ENCODE measurements at places on chromosomes 7 and 10.

DNA sequence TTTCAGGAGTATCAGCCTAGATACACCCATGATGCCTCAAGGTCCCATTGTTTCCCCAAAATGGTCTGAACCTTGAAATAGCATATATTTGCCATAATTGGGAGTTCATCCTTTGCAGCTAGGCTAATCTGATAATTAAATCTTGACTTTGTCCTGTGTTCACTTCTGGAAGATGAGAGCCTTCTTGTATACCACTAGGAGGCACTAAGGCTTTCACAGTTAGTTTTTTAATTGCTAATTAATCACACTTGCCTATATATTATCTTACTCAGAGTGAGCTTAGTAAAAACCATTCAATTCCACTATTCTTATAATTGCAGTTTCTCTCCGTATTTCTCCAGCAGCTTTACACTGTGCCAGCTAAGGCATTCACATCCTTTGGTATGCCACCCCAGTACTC, 48.7 kb upstream of the MAGI2 start:
- no peak for DNase-seq

GRCh38 chr7:24800073-24800472, 42.8 kb upstream of the GSDME start:
- DNase-seq, result no peak

DNA sequence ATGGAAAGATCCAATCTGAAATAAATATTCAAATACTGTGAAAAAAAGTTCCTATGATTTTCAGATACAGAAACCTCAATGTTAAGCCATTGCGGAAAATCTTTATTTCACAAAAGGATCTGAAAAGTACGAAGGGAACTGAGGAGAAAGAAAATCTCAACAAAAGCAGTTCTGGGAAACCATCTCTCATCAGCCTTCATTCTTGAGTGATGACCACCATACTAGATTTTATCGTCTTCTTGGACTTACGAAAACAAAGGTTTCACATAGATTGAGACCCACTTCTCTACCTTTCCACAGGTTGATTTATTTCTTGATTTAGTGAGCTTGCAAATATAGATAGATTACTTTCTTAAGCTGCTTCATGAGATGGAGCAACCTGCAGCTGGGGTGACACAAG, 293.4 kb upstream of the LYZL1 start:
- no peak for DNase-seq

DNA sequence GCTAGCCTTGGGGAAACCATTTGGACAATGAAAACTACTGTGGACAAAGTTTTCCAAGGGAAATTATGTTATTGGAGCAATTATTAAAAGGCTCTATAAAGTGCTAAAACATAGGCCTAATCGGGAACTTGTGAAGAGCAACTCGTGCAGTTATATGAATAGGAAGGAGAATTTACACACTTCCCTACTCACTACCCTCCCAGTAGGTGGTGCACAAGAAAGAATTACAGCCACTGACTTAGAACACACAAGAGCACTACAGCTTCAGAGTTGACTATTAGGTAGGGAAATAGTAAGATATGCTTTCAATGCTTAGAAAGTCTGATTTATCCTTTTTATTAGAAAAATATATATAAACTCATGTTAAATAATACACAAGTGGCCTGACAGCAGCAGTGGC, 47.2 kb downstream of the GSAP start:
- no peak for DNase-seq

DNA sequence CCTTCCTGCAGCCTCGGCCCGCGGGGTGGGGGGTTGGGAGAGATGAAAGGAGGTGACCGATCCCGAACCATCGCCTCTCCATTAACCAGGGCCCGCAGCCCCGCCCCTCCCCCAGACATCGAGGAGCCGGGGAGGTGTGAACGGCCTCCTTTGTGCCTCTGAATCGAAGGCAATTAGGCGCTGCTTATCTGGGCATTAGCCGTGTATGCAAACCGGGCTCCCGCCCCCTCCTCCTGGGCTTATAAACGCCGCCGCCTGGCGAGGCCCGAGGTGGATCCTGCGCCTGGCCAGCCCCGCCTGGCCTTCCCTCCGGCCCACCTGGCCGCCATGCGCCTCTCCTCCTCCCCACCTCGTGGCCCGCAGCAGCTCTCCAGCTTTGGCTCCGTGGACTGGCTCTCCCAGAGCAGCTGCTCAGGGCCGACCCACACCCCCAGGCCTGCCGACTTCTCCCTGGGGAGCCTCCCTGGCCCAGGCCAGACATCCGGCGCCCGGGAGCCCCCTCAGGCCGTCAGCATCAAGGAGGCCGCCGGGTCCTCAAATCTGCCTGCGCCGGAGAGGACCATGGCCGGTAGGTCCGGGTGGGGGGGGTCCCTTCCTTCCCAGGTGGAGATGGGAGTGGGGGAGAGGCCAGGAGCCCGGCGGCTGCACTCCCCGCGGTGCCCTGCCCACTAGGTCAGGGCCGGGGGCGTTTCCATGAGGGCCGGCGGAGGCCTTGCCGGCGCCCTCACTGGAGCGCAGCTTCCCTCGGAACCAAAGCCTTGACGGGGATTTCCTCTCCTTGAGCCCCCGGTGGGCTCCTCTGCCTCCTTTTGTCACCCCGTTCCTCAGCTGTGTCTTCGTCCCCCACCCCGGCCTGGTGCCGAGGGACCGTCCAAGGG, at the start of gene VENTX:
TSS of gene VENTX (plus strand) at position 268 of the 878 bp plus-strand sequence. CDS start at position 328, 60 bp downstream.
- DNase-seq, result peak; percentile 95

- DNase-seq, result no peak
These were observed 81.7 kb upstream of the NRP1 start for GRCh38 chr10:33416209-33416608.

DNA sequence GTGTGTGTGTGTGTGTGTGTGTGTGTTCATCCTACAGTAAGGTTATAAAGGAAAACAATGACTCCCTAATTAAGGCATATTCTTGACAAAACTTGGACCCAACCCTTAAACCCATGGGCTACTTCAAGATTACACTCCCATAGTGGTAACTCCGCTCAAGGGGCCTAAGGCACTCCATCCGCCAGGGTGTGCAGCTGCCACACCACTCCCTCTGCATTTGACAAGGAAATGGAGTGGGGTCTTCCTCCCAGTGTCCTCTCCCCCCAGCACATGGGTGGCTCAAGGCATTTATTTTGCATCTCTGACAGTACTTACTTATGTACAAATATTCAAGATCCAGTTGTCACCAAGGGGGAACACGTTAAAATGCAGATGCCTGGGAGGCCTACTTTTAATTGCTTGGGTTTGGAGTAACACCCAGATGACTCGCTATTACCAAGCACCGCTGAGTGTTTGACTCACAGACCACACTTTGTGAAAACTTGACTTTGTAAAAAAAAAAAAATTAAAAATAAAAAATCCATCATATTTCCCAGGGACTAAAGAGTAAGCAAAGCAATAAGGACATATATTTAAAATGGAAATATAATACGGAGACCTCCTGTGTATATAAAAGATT, 53.0 kb upstream of the AGR3 start:
- no peak for DNase-seq

GRCh38 chr7:111873963-111874690, 311.8 kb upstream of the IMMP2L start:
- no peak for DNase-seq

GRCh38 chr10:128286141-128286761, 160.0 kb upstream of the MKI67 start:
- peak; percentile 45 for DNase-seq

GRCh38 chr10:91220194-91220953, at the start of gene PCGF5:
TSS of gene PCGF5 (plus strand) at chr10:91220663. CDS start at chr10:91222872, 2,209 bp downstream.
- peak; percentile 90 for DNase-seq

GRCh38 chr10:60714233-60714632, 64.0 kb upstream of the CDK1 start:
- no peak for DNase-seq

- peak; percentile 90 for DNase-seq
These were observed 41.8 kb upstream of the LRRC18 start for GRCh38 chr10:48981310-48981907.

GRCh38 chr7:929311-929711, 25.2 kb downstream of the ADAP1 start:
- no peak for DNase-seq

DNA sequence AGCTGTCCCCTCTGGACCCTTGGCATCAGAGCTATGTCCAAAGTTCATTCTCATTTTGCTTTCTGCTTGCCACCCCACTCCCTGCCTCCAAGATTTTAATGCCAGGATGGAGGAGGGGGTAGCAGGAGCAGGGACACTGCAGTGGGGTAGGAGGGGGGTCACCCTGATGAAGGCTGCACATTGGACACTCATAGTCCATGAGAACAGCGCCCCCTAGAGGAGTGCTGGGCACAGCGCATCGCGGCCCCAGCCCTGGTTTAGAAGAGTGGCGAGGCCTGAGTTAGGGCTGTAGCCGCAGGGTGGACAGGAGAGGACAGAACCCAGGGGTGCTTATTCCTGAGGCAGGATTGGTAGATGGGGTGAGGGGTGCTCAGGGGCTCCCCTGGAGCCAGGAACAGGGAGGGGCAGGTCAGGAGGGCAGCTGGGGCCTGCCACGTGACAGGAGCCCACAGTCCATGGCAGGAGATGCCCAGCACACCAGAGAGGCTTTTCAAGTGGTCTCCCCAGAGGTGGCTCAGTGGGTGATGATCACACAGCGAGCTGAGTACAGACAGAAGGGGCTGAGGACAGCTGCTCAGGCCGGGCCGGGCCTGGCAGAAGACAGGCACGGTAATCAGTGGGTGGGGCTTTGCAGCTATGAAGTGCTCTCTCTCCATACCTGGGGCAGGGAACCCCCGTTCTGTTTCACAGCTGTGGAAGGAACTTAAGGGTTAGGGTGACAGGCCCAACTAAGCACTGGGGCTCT, 71.4 kb downstream of the NEURL1 start:
- DNase-seq, result peak; percentile 70

GRCh38 chr7:138981332-138982203, at the start of gene KIAA1549:
TSS of gene KIAA1549 (minus strand) at chr7:138981389. CDS start at chr7:138981269, 120 bp downstream.
- DNase-seq, result peak; percentile 76

GRCh38 chr7:154638286-154638685, 364.6 kb downstream of the PAXIP1 start:
- DNase-seq, result peak; percentile 12

- DNase-seq, result no peak
These were observed 27.8 kb downstream of the RHEB start for GRCh38 chr7:151491859-151492258.

GRCh38 chr7:136278057-136278456, 300.9 kb upstream of the MTPN start:
- DNase-seq, result no peak

- DNase-seq, result no peak
These were observed 2.9 kb downstream of the OLAH start for GRCh38 chr10:15046626-15047025.

DNA sequence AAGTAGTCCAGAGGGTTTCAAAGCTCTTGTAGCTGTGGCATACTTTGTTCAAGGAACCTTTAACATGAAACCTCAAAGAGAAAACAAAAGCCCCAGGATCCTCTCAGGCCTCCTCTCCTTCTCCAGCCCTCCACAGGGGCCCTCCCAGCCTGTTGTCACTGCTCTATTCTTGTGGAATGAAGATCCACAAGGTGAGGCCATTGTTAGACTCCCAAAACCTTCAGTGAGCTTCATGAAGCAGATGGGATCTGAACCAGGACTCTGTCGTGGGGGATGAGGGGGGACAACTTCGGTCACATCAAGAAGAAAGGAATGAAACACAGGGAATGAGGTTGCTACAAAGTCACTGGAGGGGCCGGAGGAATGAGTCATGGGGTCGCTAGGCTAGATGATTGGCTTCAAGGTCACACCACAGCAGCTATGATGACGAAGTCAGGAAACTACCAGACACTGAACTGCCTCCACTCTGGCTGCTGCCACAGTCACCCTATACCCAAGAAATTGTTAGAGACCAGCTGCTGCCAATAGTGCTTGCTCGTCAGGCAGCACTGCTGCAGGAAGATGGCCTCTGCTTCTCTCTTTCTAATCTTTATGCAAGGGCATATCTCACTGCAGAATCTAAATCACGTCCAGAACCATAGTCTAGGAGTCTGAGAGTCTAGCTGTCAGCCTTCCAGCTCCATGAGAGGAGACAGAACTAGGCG, 208.8 kb downstream of the HIBADH start:
- no peak for DNase-seq

- no peak for DNase-seq
These were observed 407.9 kb downstream of the NRG3 start for GRCh38 chr10:82282782-82283456.

DNA sequence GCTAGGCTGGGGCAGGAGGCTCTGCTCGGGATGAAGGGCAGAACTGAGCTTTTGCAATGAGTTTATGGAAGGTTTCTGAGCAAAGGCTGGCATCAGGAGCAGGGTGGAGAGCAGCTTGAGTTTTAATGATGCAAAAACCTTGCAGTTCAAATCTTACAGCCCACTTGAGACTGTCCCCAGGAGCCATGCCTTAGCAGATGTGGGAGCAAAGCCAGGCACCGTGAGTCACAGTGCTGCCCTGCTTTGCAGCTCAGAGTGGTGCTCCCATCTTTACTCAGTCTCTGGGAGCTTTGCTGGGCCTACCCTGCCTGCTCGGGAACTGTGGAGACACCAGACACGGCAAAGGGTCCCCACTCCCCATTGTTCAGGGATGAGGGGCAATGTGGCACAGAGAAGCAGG, 122.4 kb upstream of the NPS start:
- DNase-seq, result no peak

GRCh38 chr7:147759327-147759943, 831.1 kb upstream of the C7orf33 start:
- no peak for DNase-seq

DNA sequence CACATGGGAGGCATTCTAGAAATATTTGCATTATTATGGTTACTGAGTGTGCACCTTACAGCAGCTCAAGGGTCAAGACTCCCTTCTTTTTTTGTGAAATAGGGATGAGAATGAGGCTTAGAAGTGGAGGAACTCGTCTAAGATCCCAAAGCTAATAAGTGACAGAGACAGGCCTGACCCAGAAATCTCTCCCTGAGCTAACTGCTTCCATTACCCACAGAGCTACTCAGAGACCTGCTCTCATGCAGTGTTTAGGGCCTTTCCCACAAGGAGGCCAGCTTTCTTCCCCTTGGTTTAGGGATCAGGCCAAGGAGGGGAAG, 301.7 kb downstream of the RPS24 start:
- no peak for DNase-seq

DNA sequence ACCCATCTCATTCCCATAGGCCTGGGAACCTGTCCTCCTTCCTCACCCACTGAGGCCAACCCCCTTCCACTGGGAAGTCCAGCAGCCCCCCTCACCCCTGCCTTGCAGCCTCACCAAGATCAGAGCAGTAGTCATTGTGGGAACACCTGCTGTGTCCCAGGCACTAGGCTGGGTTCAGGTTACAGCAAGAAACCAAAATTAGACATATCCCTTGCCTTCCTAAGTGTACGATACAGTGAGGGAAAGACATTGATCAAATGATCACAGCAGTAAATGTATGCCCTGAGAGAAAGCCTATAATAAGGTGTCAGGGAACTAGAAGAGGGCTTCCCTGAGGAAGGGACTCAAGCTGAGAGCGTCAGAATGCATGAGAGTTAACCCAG, 17.0 kb upstream of the C10orf105 start:
- DNase-seq, result no peak

Data from H9 (cell line).